ENCODE measurements at places on chromosomes 6 and 20.

DNA sequence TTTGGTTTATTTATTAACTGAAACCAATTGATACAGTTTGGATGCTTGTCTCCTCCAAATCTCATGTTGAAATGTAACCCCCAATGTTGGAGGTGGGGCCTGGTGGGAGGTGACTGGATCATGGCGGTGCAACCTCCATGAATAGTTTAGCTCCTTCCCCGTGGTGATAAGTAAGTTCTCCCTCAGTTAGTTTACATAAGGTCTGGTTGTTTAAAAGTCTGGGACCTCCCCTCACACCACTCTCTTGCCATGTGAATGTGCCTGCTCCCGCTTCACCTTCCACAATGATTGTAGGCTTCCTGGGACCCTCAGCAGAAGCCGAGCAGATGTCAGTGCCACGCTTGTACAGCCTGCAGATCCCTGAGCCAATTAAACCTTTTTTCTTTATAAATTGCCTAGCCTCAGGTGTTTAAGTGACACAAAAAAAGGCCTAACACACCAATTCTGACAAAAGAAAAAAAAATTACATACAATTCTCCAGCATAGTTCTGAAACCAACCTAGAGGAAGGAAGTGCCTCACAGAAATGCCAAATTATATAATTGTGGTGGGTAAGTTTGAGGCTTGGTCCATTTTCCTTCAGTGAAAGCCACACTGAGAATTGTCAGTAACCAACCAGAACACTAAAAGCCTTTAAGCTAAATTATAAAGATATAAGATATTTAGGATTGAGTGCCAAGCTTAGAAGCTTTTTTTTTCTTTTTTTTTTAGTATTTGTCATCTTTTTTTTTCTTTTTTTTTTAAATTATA, 15.0 kb downstream of the MAP7 start:
- DNase-seq: no peak

DNA sequence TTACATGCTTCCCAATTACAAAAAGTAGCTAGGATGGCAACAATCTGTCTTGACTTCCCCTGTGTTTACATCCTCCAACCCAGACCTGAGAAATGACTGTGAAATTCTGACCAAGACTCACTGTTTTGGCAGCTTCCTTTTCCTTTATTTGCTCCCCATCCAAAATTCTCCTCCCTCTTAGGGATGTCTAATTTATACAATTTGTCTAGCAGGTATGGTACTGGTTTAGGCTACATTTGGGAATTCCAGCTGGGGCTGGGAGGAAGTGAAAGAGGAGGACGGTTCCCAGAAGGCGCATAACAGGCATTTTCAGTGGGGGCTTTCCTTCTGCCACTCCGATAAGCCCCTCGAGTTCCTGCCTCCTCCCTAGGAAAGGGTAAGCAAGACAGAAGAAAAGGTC, 231.5 kb upstream of the BTBD3 start:
- DNase-seq: no peak

GRCh38 chr20:24453869-24454268, 15.6 kb upstream of the SYNDIG1 start:
- DNase-seq: no peak

GRCh38 chr20:25070821-25071473, 11.0 kb downstream of the VSX1 start:
- no peak for DNase-seq

- no peak for DNase-seq
Measured at GRCh38 chr20:62682912-62683517, 25.6 kb upstream of the NTSR1 start.

Data from stimulated activated CD8-positive, alpha-beta memory T cell treated with anti-CD3 and anti-CD28 coated beads, Interleukin-7, amount 100 ng/mL, for 4 hours (primary cell).